ENCODE measurements at places on chromosomes 4 and X. TPM values are rescaled to one million over a fixed set of nuclear protein-coding genes. Genes with fewer than 3 reads are reported as not detected.

Gene SHROOM3
- 158 TPM for total RNA-seq

Gene NXT2
- 10.2 TPM for total RNA-seq

Gene PAK3
- 0.84 TPM for total RNA-seq

Gene ZNF518B
- 14.5 TPM for total RNA-seq

Gene EGFL6
- not detected for total RNA-seq

Gene PF4V1
- total RNA-seq = not detected

Gene ZCCHC18
- 0.14 TPM for total RNA-seq

Gene SSX2B
- not detected for total RNA-seq

GRCh38 chr4:3073158-3074077, 920 bp downstream of the HTT-AS start:
- no peak for DNase-seq

- no peak for DNase-seq
Measured at GRCh38 chr4:52142816-52143215, 91.7 kb downstream of the SPATA18 start.

DNA sequence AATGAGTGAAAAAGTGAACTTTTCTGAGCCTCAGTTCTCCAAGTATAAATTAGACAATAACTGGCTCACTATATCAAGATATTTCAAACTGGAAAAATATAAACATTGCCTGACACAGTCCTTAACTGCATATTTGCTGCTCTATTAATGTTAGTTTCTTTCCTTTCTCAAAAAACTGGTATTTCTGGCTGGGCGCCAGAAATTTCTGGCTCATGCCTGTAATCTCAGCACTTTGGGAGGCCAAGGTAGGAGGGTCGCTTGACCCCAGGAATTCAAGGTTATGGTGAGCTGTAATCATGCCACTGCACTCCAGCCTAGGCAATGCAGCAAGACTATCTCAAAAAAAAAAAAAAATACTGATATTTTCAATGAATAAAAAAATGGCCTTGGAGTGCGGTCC, 227.0 kb downstream of the MAGEB17 start:
- no peak for DNase-seq

GRCh38 chr4:152836936-152837335, 57.2 kb downstream of the ARFIP1 start:
- DNase-seq = no peak

- no peak for DNase-seq
Measured at GRCh38 chrX:148915474-148915873, 415.1 kb downstream of the AFF2 start.

- no peak for DNase-seq
Measured at GRCh38 chr4:99395595-99396364, 39.4 kb downstream of the ADH7 start.

GRCh38 chr4:34676400-34676799, 1567.9 kb downstream of the ARAP2 start:
- no peak for DNase-seq

DNA sequence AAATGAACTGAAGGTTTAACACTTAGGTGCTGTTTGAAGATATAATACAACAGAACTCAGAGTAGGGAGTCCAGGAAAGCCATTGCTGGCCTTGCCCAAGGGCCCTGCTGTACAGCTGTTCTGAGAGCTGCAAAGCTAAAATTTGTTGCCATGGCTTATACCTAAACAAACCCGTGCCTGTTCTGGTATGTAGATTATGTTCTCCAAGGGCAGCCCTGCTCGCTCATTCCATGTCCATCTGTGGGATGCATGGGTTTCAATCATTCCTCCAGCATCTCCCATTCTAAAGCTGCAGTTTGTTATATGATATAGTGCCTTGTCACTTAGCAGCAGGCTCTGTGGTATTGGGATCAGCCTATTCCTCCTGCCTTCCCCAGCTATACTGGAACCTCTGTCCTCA, 80.8 kb upstream of the BMPR1B start:
- DNase-seq = no peak

- no peak for DNase-seq
Measured at GRCh38 chrX:129629837-129630236, 24.9 kb downstream of the APLN start.

DNA sequence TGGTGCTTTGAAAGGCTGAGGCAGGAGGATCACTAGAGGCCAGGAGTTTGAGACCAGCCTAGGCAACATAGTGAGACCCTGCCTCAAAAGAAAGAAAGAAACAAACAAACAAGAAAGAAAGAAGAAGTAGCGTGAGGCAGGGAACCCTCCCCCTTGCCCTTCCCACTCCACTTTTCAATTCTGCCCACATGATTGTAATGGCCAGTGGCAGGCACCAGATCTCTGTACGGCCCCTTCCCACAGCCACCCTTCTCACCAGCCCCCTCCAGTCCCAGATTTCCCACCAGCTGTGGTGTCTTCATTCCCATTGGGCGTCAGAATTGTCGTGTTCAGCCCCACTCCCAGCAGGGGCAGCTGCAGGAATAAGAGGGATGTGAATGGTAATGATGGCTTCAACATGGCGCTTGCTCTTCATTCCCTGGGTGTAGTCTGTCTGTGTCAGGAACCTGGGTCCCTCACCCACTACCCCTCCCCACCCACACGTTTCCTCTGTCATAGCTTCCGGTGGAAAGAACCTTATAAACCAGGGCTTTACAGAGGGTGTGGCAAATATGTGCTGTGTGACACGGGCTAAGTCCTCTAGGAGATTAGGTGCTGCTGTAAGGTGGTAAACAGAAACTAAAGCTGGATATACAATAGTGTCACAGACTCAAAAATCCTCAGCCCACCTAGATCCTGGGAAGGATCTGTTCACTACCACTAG, at the start of gene IL2RG:
IL2RG (minus strand) TSS at position 437 of the 703 bp plus-strand sequence; CDS start at position 399, 38 bp downstream.
- DNase-seq = peak; percentile 54

DNA sequence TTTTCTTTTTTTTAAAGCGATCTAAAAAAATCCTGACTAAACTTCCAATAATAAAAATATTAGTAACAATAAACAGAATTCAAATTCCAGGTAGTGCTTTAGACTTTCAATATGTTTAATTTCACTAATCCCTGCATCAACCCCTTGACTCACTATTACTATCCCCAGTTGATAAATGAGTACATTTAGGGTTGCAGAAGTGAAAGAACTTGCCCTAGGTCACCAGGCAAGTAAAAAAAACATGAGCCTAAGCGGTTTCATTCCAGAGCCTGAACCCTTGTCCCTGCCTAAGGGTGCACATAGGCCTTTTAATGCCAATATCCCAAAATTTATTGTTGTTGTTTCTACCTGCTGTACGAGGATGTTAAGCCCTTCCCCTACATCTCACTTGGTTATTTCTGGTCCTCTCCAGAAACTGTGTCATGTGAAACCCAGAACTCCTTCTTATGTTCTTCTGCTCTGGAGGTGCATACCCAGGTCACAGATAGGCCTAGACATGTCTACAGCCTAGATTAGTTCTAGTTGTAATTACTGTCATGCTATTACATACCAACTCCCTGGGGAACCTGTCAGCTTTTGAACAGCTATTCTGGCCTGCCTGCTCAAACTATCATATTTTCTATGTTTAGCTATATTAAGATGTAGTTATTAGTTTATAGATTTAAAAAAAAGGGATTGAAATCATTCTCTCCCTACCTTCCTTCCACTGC, 244.5 kb upstream of the PITX2 start:
- no peak for DNase-seq

- DNase-seq = no peak
Measured at GRCh38 chr4:20288047-20288650, 36.4 kb downstream of the SLIT2 start.

DNA sequence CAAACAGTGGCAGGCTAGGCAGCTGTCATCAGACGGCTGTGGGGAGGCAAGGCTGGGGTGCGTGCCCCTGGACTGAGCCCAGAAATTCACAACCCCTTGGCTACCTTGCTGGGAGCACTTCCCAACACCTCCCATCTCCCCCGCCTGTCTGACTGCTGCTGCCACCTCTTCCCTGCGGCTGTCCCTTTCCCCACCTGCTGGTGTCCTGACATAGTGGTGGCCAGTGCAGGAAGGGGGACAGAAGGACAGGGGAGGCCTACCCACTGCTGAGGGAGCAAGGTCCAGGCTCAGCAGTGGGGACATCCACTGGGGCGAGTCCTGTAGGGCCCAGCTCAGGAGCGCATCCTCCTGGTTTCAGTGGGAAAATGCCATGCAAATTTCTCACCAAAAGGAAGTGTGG, 3.4 kb downstream of the ABCD1 start:
- DNase-seq = no peak

GRCh38 chrX:20066968-20067708, 49.6 kb downstream of the MAP7D2 start:
- no peak for DNase-seq

DNA sequence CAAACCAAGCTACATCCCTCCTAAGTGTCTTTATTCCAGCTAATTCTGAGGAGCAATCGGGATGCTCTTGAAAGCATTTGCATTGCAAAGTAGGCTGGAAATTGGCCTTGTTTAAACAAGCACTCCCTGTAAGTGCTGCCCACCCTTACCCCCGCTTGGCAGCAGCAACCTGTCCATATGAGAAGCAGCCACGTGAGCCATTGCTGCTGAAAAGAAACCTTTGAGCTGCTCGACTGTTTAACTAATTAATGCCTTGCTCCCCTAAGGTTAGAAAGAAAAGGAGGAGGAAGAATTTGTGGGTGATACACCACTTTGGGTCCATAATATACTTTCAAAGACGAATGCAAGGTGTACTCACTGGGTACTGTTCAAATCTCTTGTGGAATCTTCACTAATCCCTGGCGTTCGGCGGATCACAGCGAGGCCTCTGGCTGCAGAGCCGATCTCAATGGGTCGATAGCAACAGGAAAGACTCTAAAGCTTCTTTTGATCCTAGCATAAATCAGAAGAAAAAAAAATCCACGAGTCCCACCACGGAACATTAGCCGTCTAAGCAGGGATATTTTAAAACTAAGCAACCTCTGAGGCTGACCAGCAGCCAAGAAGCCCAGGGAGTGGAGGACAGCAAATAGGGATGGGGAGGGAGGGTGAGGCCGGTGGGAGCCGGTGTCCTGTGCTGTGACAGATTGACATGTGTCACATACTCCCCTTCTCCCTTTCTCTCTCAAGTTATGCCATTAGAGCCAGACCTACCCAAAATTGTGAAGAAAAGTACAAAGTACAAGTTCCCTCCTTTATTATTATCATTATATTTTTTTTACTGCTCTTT, 37.2 kb upstream of the MGST2 start:
- peak; percentile 61 for DNase-seq

- DNase-seq = no peak
Measured at GRCh38 chr4:86233090-86233489, 126.8 kb downstream of the MAPK10 start.

DNA sequence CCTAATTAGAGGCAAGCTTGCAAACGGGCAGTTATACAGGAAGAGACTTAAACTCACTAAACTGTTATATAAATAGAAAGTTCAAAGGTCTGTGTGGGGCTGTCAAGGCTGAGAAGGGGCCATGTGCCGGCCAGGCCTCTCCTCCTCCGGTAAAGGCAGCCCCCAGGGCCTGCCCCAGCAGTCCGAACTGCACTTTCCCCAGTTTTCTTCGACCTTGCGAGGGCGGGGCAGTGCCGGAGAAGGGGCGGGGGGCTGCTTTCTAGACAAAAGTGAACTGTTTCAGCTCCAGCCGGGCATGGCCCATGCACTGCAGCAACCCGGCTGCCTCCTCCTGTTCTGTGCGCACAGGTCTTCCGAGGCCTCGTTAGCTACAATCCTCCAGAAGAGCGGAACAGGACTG, 4.1 kb downstream of the AFF2 start:
- no peak for DNase-seq

GRCh38 chr4:120922381-120923206, at the start of gene PRDM5:
PRDM5 (minus strand) TSS chr4:120922726; CDS start chr4:120922608, 118 bp downstream.
- peak; percentile 55 for DNase-seq

DNA sequence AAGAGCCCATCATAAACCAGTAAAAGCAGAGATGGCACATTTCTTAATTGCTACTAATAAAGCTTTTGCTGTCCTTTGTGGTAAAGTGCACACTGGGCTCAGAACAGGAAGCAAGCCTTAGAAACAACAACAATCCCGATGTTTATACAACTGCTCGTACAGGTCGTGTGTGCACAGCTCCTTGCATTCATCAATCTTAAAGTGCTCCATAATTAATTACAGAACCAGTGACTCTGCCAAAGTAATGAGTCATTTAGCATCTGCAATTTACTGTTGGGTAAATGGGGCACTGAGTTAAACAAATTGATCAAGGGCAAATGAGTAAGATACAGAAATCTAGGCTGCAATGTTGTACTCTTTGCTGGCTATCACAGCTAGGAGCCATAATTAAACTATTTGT, 61.3 kb upstream of the TXK start:
- no peak for DNase-seq

- no peak for DNase-seq
Measured at GRCh38 chrX:112642349-112642748, 37.4 kb downstream of the LHFPL1 start.

- no peak for DNase-seq
Measured at GRCh38 chr4:19623866-19624265, 627.8 kb upstream of the SLIT2 start.

DNA sequence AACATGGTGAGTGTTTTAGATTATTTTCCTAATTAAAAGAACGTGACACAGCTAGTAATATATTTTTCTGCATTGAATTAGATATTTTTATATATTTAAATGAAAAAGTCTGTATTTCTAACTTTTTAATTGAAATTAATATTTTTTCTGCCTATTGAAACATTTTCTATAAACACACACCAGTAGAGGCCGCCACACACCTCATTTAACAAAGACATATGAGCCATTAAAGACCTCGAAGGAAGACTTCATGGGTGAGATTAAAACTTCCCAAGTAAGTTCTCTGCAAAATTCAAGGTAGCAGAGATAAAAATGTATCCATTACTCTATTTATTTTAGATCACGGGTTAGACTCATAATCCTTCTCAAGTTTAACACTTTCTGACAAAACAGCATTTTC, 8.3 kb downstream of the SLITRK2 start:
- DNase-seq = no peak

DNA sequence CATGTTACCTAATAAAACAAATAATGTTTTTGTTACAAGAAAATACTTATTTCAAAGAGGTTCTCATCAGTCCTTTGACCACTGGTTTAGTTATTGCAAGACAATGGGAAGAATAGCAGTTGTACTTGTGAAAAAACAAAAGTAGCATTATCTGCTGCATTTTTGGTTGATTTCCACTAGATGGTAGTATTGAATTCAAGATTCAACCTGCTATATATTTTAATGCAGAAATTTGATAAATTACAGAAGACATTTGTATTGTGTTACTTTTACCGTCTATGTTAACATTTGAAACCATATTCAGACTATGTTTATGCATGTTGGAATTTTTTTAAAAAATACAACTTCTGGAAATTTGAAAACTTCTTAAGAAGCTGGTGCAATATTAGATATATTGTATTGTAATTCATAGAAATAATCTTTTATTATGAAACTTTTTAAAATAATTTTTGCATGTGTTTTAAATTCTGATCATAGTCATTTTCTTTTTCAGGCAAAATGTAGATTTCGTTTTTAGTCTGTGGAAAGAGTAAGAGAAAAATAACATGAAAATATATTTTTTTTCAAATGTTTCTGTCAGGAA, 56.4 kb downstream of the SPCS3 start:
- DNase-seq = no peak

DNA sequence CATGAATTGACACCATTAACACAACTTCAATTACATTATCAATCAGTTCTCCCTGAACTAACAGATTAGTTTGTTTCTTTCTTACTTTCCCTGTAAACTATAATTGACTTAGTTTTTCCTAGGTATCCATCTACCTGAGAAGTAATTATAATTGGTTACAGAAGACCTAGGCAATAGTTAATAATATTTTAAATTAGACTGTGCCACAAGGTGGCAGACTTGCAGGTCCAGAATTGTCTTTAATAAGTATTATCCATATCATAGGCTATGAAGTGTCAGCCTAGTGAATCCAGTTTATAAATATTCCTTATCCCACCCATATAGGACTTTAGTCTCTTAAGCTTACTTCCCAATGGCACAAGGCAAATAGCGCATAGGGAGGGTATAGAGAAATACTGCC, 48.9 kb upstream of the FAM47B start:
- DNase-seq = no peak

GRCh38 chr4:149973181-149973580, 105.1 kb upstream of the DCLK2 start:
- DNase-seq = no peak

Data from left colon (tissue), 2 donors.